ENCODE measurements at places on chromosomes 6 and 20. TPM values are rescaled to one million over a fixed set of nuclear protein-coding genes. Genes with fewer than 3 reads are reported as not detected.

TCF19 gene
- 28.4 TPM for total RNA-seq

- H3K4me1 ChIP-seq = peaks cover 25% of the 10 kb centered on the region
- no peaks in the 10 kb centered on the region for H3K36me3 ChIP-seq
- H3K27ac ChIP-seq = peak overlapping the region; percentile 70
- no peak overlapping the region for H3K4me3 ChIP-seq
- H3K27me3 ChIP-seq = no peaks in the 10 kb centered on the region
- DNase-seq = peak; percentile 91
Observed at GRCh38 chr6:131379948-131380347, 193.1 kb upstream of the ARG1 start.

GRCh38 chr6:102895683-102896082, 1502.2 kb downstream of the GRIK2 start:
- H3K4me3 ChIP-seq = no peak overlapping the region
- no peaks in the 10 kb centered on the region for H3K4me1 ChIP-seq
- H3K27ac ChIP-seq = no peak overlapping the region
- H3K36me3 ChIP-seq = no peaks in the 10 kb centered on the region
- no peaks in the 10 kb centered on the region for H3K27me3 ChIP-seq

DNA sequence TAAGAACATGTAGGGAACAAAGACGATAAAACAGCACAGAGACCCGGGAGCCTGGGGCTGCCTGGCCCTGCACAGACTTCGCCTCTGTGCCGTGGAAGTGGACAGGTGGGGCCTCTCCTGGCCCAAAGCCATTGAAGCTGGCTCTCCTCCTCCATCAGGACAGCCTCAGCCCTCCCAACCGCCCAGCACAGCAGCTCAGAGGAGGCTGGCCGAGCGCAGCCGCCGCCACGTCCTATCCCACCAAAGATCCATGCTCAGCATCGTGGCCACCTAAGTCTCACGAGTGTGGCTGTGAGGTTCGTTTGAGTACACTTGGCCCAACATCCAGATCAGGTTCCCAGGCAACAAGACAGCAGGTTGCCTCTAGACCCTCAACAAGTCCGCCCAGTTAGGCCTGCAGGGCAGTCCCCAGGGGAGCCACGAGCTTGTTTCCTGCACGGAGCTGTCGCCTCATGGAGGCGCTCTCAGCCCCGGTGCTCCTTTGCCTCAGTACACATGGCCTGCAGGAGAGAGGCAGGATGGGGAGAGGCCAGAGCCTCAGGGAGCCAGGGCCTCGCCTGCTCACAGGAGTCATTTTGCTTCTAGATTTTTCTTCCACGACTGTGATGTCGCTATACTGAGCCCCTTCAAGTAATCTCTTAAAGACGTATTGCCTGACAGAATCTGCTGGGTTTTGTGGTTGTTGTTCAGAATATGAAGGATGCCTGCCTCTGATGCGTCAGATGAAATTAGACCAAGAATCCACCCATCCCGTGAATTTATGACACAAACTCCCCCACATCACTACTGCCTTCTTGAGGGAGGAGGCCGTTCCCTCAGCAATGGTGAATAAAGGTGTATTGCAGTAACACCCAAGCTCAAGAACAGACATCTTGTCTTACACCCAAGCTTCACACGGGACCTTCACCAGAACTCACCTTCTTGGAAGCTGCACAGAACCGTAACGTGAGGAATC, 102.7 kb downstream of the RNASET2 start:
- H3K4me1 ChIP-seq = no peaks in the 10 kb centered on the region
- H3K36me3 ChIP-seq = no peaks in the 10 kb centered on the region
- no peak for DNase-seq
- H3K27ac ChIP-seq = no peak overlapping the region

DNA sequence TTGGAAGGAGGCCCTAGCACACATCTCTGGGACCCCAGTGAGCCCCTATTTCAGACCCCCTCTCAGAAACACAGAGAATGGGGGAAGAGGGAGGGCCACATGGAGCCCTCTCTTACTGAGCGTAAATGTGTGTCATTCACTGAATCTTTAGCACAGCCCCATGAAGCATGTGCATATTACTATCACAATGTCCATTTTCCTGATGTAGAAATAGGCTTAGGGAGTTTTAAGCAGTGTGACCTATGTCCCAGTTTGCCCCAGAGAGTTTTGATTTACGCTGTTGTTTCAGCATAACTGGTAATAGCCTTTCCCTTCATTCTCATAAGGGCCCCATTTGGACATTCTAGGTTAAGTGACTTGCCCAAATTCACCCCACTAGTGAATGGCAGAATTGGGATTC, 25.0 kb upstream of the TCP11 start:
- no peak overlapping the region for H3K4me3 ChIP-seq
- H3K27ac ChIP-seq = peak overlapping the region; percentile 42

NFATC2 gene
- total RNA-seq = 0.51 TPM

DNA sequence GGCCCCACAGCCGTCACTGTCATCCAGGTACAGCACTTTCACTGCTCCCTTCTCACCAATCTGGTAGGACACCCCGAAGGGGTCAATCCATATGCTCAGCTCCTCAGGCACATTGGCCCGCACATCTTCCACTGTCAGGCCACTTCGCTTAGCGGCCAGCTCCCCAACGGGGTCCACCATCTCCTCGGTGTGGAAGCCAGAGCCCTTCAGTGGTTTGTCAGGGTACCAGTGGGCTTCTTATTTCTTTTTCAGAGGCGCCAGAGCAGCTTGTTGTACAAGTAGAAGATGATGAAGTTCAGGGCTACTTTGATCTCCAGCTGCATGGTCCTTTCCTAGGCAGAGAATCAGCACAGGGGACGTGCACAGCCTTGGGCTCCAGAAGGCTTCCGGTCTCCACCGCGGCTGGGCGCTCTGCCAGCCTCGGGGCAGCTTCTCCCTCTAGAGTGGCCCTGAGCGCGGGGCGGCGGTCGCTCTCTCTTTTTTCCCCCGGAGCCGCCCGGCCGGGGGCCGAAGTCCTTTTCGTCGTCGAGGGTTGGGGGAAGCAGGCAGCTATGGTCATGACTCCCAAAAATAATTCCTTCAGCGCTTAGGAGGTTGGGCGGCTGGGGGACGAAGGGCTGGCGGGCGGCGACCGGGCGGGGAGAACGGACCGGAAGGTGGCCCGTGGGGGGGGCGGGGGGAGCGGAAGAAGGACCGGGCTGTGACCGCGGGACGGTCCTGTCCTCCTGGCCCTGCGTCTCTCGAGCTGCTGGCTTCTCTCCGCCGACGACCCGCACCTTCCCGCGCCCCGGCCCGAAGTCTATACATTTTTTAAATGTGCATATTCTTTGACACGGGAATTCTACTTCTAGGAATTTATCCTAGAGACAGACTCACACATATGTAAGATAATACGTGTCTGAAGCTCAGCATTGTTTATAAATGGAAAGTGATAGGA, 6.5 kb upstream of the ZSCAN9 start:
- H3K4me1 ChIP-seq = peaks cover 2% of the 10 kb centered on the region
- H3K36me3 ChIP-seq = no peaks in the 10 kb centered on the region
- DNase-seq = peak; percentile 66

GRCh38 chr6:153032255-153032882, 29.9 kb upstream of the MTRF1L start:
- no peaks in the 10 kb centered on the region for H3K36me3 ChIP-seq
- H3K27me3 ChIP-seq = no peaks in the 10 kb centered on the region
- DNase-seq = peak; percentile 75

DNA sequence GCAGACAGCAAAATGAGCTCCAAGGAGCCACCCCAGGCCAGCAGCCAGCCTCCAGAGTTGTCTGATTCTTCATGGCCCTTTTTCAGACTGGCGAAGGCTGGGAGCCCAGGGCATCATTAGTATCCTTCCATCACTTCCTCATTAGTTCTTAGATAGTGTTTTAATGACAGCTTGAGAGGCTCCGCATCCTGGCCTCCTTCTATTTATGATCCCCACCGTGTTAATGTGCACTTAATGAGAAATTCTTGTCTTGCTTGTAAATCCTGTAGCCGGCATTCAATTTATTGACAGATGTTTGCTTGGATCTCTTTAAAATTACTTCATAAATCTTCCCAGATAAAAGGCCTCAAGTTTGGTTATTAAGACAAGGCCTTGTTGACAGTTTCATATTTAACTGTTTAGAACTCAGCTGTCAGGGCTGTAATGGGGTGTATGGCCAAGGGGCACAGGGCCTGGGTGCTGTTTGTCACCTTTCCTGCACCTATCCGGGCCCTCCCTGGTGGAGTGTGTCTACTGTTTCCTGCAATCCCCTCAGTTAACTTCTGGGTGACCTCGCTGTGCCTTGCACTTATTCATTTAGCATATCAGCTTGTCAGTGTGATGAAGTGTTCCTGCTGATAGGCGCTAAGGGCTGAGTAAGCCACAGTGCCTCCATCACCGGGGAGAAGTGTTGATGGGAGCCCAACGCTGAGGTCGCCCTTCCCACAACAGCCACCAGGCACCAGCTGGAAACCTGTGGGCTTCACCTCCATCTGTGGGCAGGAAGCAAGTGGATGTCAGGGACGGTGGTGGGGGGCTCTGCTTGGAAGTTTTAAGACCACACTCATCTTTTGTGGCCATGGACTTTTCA, 169.3 kb downstream of the TSHZ2 start:
- no peak for DNase-seq
- H3K27ac ChIP-seq = no peak overlapping the region
- no peaks in the 10 kb centered on the region for H3K27me3 ChIP-seq
- no peak overlapping the region for H3K4me3 ChIP-seq
- H3K4me1 ChIP-seq = no peaks in the 10 kb centered on the region
- H3K36me3 ChIP-seq = no peaks in the 10 kb centered on the region

TNF gene
- not detected for total RNA-seq

ITPR3 gene
- 10.4 TPM for total RNA-seq

DNA sequence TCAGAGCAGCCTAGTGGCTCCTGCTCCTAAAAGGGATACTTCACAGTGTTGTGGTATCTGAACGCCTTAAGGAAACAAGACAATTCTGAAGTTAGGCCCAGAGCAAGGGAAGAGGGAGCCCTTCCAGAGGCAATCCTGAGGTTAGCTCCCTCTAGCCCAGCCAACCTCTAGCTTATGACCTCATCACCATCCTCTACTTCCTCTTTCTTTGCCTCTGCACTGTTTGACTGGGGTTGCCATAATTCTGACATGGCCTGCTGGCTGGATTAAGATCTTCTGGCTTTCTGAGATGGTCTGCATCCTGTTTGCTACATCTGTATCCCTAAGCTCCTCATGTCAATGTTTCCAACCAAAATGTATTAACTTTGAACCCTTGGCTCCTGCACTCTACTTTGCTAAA, 23.3 kb upstream of the BMP2 start:
- no peak overlapping the region for H3K27ac ChIP-seq
- no peak overlapping the region for H3K4me3 ChIP-seq
- no peak for DNase-seq

CGAS gene
- 6.3 TPM for total RNA-seq

- no peaks in the 10 kb centered on the region for H3K4me1 ChIP-seq
- peaks cover 4% of the 10 kb centered on the region for H3K27me3 ChIP-seq
- H3K4me3 ChIP-seq = no peak overlapping the region
- DNase-seq = no peak
Observed at GRCh38 chr6:89567630-89568390, 70.7 kb downstream of the LYRM2 start.

- no peak overlapping the region for H3K27ac ChIP-seq
- DNase-seq = no peak
- H3K36me3 ChIP-seq = no peaks in the 10 kb centered on the region
Observed at GRCh38 chr6:136762022-136762975, 30.0 kb downstream of the MAP3K5 start.

All from GM23248 (cell line).